ENCODE measurements at places on chromosomes 4 and X. TPM values are rescaled to one million over a fixed set of nuclear protein-coding genes. Genes with fewer than 3 reads are reported as not detected.

The STS gene
- total RNA-seq: 4.7 TPM

The CSN1S1 gene
- not detected for total RNA-seq

The AKAP14 gene
- not detected for total RNA-seq

The ZNF182 gene
- total RNA-seq: 2.6 TPM

The GPC3 gene
- total RNA-seq: 306 TPM

The MAGEA9B gene
- total RNA-seq: not detected

The RTL5 gene
- 3.1 TPM for total RNA-seq
